Testis (tissue), 5 donors: ENCODE measurements at places on chromosomes 2 and 18.

- DNase-seq: no peak
Measured at GRCh38 chr2:191302459-191303139, 57.4 kb downstream of the MYO1B start.

DNA sequence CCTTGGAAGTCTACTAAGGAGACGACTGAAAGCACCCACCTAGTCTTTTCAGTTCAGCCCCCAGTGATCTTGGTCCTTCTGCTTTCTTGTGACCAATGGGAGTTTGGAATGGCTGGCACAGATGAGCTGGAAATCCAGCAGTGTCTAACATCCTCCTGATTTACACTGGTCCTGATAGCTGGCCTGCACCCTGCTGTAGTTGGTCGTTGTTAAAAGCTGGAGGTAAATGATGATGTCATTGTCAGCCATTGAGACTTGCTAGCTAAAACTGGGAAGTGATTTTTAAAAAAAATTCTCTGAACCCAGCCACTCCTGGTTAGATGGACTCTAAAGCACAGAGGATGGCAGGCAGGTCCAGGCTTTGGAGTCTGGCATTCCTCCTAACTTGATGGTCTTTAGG, 19.3 kb downstream of the CCT7 start:
- DNase-seq: no peak

DNA sequence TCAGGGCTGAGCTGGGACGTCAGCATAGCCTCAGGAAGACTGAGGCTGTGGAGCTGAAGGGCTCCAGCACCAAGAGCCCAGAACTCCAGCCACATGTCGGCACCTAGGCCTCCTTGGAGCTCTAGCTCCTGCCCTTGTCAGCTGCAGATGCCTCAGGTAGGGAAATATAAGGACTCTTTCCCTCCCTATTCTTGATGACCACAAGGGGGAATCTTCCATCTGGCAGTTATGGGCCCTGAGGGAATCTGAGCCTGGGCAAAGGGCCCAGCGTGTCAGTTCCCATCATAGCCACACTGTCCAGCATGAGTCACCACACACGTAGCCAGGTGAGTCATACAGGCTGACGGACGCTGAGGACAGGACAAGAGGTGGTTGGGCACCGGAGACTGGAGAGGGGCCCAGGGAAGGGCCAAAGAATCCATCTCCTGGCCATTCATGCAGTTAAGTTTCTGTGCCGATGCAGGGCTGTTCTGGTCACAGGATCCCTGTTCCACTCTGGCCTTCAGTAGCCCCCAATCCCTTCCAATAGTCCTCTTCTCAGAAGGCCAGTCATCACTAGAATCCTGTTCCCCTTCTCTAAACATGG, 1.8 kb downstream of the MPV17 start:
- DNase-seq: peak; percentile 67

GRCh38 chr18:63850020-63850419, 37.5 kb upstream of the SERPINB2 start:
- DNase-seq: peak; percentile 15

DNA sequence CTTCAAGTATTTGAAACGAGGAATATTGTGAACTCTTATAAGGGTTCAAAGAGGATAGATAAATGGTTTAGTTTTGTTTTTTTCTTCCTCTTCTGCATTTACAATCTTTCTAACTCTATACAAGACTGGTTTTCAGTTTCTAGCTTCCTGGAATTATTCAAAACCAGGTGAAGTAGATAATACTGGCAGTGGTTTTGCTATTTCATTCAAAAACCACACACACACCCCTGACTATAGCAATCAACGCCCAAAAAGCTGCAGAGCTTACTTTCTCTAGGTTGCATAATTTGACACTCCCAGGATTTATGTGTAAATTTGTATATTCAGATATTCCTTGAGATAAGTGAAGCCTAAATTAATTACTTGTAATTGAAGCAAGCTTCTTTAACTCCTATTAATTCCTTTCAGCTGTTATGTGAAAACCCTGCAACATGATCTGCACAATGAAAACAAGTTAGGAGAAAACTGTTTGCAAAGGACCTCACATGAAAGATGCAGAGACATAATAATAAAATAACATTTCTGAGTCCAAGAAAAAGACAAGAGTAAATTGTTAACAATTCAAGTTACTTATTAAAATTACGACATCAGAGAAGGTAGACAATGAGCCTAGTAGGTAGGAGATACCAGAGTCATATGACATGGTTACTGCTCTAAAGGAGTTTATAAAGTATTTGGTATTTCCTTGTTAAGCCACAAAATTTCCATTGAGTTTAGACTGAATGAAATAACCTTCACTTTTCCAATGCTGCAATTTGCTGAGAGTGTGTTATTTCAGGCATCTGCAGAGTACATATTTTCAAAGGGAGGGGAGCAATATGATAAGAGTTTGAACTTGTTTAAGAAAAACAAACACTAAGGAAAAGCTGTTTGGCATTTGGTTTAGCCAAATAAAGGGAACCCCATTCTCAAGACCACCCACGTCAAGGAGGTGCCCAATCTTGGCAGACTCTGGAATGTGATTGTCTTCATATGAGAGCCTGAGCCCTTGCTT, 1.6 kb upstream of the NFE2L2 start:
- DNase-seq: no peak

DNA sequence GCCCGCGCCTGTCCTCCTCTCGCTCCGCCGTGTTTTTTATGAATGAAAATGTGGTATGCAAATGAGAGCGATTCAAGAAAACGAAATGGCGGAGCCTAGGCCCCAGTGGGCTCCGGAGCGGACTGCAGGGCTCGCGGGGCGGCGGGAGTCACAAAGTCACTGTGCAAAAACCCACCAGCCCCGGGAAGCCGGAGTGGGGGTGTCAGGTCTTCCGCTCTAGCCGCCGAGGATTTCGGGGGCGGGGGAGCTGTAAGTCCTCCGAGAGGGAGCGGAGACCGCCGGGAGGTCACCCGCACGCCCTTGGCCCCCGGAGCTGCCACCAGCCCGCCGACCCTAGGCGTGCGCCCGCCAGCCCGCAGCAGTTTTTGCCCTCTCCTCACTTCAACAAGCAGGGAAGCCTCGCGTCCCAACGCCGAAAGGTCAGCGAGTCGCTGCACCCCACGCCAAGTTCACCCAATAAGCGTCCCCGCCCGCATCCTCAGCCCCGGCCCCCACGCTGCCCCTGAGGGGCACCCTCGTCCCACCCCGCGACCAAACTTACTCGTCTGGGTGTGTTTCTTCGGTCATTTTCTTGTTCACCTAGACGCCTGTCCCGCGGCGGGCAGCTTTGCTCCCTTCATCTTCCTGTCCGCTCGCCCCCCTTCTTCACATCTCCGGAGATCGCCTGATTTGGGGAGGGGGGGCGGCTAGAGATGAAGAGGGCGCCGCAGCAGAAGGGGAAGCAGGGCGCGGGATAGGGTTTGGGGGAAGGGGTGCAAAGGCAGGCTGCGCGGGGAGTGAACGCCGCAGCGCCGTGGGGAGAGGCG, 775 bp downstream of the SPRED2 start:
- DNase-seq: peak; percentile 52
